Thyroid gland (tissue), 4 donors: ENCODE measurements at places on chromosomes 4 and X. TPM values are rescaled to one million over a fixed set of nuclear protein-coding genes. Genes with fewer than 3 reads are reported as not detected.

- no peaks in the 10 kb centered on the region for H3K36me3 ChIP-seq
- no peak overlapping the region for H3K4me3 ChIP-seq
- H3K27ac ChIP-seq: no peak overlapping the region
- no peaks in the 10 kb centered on the region for H3K4me1 ChIP-seq
Measured at GRCh38 chr4:98793658-98794057, 135.2 kb upstream of the TSPAN5 start.

DNA sequence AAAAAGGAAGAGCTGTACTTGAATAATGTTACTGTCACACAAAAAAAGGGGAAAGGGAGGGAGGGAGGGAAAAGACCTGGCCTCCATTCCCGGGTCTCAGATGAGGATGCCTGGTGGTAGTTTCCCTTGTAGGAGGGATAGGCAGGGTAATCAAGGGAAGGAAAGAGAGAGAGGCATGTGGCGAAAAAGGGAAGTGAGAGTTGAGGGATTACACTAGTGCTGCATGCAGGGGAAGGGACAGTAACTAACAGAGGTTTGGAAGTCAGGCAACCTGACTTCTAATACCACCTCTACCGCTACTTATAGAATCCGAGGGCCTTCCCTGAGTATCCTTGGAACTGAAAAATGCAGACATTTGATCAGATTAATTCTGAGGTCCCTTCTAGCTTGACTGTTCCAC lies 821.7 kb upstream of the FTHL17 start:
- no peaks in the 10 kb centered on the region for H3K4me1 ChIP-seq
- H3K36me3 ChIP-seq: no peaks in the 10 kb centered on the region
- H3K4me3 ChIP-seq: no peak overlapping the region
- no peak overlapping the region for H3K27ac ChIP-seq
- H3K27me3 ChIP-seq: no peaks in the 10 kb centered on the region

PCYT1B gene
- total RNA-seq: 0.13 TPM

- DNase-seq: peak; percentile 71
- peak overlapping the region; percentile 90 for H3K27ac ChIP-seq
- peaks cover 5% of the 10 kb centered on the region for H3K4me1 ChIP-seq
- no peaks in the 10 kb centered on the region for H3K36me3 ChIP-seq
- no peaks in the 10 kb centered on the region for H3K27me3 ChIP-seq
Measured at GRCh38 chr4:119627267-119628255, 1.0 kb downstream of the PDE5A start.

DDX53 gene
- not detected for total RNA-seq

FHL1 gene
- 238 TPM for total RNA-seq

GRCh38 chrX:68112321-68112720 lies 321.0 kb downstream of the OPHN1 start:
- no peaks in the 10 kb centered on the region for H3K27me3 ChIP-seq
- H3K4me3 ChIP-seq: no peak overlapping the region
- H3K36me3 ChIP-seq: no peaks in the 10 kb centered on the region
- no peak for DNase-seq
- H3K27ac ChIP-seq: no peak overlapping the region

DNA sequence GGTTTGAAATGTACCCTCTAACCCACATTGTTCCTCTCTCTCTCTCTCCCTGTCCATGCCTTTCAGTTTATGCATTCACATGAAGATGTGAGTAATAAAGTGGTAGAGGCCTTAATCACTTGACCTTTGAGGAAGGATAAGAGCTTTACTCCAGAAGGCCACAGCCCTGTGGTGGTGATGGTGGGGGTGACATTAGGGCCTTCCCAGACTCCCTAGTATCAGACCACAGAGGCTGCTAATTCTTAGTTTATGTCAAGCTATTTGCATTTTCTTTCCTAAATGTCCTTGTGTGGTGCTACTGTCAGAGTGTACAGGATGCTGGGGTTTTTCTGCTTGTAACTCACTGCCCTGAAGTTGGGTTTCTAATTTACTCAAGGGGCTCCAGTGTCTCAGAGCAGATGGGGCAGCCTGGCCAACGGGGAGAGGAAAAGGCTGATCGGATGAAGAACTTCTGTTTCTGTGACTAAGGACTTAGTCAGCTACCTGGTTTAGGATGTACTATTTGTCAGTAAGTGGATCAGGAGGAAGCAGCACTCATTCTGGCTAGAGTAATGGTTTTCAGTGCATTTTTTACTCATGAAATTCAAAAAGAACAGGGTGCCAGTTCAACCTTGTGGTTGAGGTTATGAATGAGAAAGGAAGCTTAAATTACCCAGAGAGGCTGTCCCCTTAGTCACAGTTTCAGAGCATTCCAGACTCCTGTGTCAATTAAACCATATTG lies 509.6 kb upstream of the DIPK2B start:
- no peak overlapping the region for H3K4me3 ChIP-seq
- peak overlapping the region; percentile 41 for H3K27ac ChIP-seq
- DNase-seq: no peak

GRCh38 chrX:22952010-22952409 lies 47.8 kb upstream of the DDX53 start:
- no peaks in the 10 kb centered on the region for H3K27me3 ChIP-seq
- no peak overlapping the region for H3K27ac ChIP-seq
- H3K4me3 ChIP-seq: no peak overlapping the region
- no peaks in the 10 kb centered on the region for H3K36me3 ChIP-seq
- no peaks in the 10 kb centered on the region for H3K4me1 ChIP-seq

DNA sequence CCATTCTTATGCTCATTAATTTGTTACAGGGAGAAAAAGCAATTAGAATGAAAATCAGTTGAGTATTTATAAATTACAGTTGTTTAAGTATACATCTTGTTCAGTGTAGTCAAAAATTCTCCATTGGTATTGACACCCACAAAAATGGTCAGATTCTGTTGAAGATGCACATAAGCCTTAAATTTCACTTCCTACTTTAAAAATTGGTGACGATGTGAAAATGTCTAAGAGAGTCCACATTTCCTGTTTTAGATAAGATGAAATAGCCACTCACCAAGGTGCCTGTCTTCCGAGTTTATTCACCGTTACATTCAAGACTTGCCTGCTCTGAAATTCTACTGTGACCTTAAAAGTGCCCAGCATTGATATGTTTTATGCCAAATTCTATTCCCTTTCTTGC lies 93.6 kb downstream of the GPR143 start:
- no peak overlapping the region for H3K27ac ChIP-seq
- DNase-seq: no peak
- no peaks in the 10 kb centered on the region for H3K27me3 ChIP-seq
- H3K4me3 ChIP-seq: no peak overlapping the region
- no peaks in the 10 kb centered on the region for H3K4me1 ChIP-seq
- H3K36me3 ChIP-seq: no peaks in the 10 kb centered on the region

DNA sequence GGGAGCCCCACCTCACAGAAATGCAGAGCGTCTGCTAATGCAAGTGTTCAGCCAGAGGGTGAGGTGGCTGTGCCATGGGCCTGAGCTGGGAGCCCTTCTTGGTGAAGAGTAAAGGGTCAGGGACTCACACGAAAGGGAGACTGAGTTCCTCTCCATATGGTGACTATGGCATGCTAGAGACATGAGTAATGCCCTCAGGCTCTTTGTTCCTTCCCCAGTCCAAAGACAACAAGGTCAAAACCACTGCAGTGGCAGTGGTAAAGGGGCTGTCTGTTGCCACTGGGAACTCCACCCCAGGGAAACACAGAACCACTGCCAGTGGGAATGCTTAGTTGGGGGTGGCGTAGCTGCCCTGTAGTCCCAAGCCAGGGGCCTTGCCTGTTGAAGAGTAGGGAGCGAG lies 22.4 kb downstream of the RAB40AL start:
- H3K27ac ChIP-seq: no peak overlapping the region
- no peaks in the 10 kb centered on the region for H3K4me1 ChIP-seq
- DNase-seq: no peak
- no peaks in the 10 kb centered on the region for H3K36me3 ChIP-seq

GRCh38 chr4:130029442-130029841 lies 933.5 kb downstream of the C4orf33 start:
- no peak overlapping the region for H3K4me3 ChIP-seq
- H3K27me3 ChIP-seq: no peaks in the 10 kb centered on the region
- H3K27ac ChIP-seq: no peak overlapping the region
- DNase-seq: no peak
- H3K36me3 ChIP-seq: no peaks in the 10 kb centered on the region
- H3K4me1 ChIP-seq: no peaks in the 10 kb centered on the region

- no peaks in the 10 kb centered on the region for H3K27me3 ChIP-seq
- DNase-seq: no peak
- H3K36me3 ChIP-seq: no peaks in the 10 kb centered on the region
- H3K4me3 ChIP-seq: no peak overlapping the region
- H3K27ac ChIP-seq: no peak overlapping the region
Measured at GRCh38 chr4:154577324-154577723, 13.2 kb downstream of the FGA start.

- no peaks in the 10 kb centered on the region for H3K27me3 ChIP-seq
- DNase-seq: no peak
- no peak overlapping the region for H3K27ac ChIP-seq
- no peaks in the 10 kb centered on the region for H3K36me3 ChIP-seq
- no peak overlapping the region for H3K4me3 ChIP-seq
Measured at GRCh38 chr4:8821151-8821950, 50.3 kb downstream of the HMX1 start.

- no peak overlapping the region for H3K4me3 ChIP-seq
- no peaks in the 10 kb centered on the region for H3K36me3 ChIP-seq
- no peak overlapping the region for H3K27ac ChIP-seq
- DNase-seq: no peak
- H3K4me1 ChIP-seq: no peaks in the 10 kb centered on the region
- H3K27me3 ChIP-seq: no peaks in the 10 kb centered on the region
Measured at GRCh38 chr4:120517966-120518365, 404.6 kb downstream of the PRDM5 start.

GRCh38 chrX:118560489-118560888 lies 64.9 kb downstream of the DOCK11 start:
- H3K4me1 ChIP-seq: no peaks in the 10 kb centered on the region
- no peaks in the 10 kb centered on the region for H3K27me3 ChIP-seq
- H3K4me3 ChIP-seq: no peak overlapping the region
- H3K36me3 ChIP-seq: no peaks in the 10 kb centered on the region
- peak; percentile 45 for DNase-seq

- H3K4me1 ChIP-seq: peaks cover 8% of the 10 kb centered on the region
- no peak for DNase-seq
- H3K27me3 ChIP-seq: no peaks in the 10 kb centered on the region
- no peak overlapping the region for H3K4me3 ChIP-seq
- H3K36me3 ChIP-seq: no peaks in the 10 kb centered on the region
- no peak overlapping the region for H3K27ac ChIP-seq
Measured at GRCh38 chr4:137956256-137956655, 285.9 kb downstream of the SLC7A11 start.

- no peak overlapping the region for H3K4me3 ChIP-seq
- H3K27ac ChIP-seq: no peak overlapping the region
- no peaks in the 10 kb centered on the region for H3K36me3 ChIP-seq
Measured at GRCh38 chr4:25424539-25425228, 47.6 kb downstream of the ANAPC4 start.

GRCh38 chr4:168641811-168642140 lies 144.9 kb downstream of the PALLD start:
- H3K36me3 ChIP-seq: no peaks in the 10 kb centered on the region
- no peak overlapping the region for H3K4me3 ChIP-seq
- peak overlapping the region; percentile 94 for H3K27ac ChIP-seq
- no peaks in the 10 kb centered on the region for H3K27me3 ChIP-seq
- H3K4me1 ChIP-seq: peaks cover 73% of the 10 kb centered on the region

SLITRK2 gene
- total RNA-seq: 0.38 TPM

- no peak overlapping the region for H3K4me3 ChIP-seq
- H3K27ac ChIP-seq: no peak overlapping the region
- no peaks in the 10 kb centered on the region for H3K36me3 ChIP-seq
- H3K27me3 ChIP-seq: no peaks in the 10 kb centered on the region
Measured at GRCh38 chr4:93842601-93843252, 14.2 kb downstream of the ATOH1 start.

F11 gene
- total RNA-seq: not detected

COL4A5 gene
- total RNA-seq: 60.9 TPM

DNA sequence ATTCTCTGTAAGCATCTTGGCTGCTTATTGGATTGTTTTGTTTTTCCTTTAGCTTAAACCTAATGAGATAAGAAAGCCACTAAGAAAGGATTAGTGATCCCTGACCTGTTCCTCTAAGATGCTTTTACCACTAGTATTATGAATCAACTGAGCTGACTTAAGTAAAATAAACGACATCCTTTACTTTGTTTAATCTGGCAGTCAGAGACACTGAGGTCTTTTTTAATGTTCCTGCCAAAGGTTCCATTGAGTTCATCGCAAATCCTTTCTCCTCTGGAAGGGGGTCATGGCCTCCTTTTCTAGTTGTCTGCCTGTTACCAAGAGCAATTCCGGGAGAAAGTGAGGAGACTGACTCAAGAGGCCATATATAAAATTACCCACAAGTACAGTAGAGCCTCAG lies 1038.3 kb upstream of the SLIT2 start:
- H3K36me3 ChIP-seq: no peaks in the 10 kb centered on the region
- no peaks in the 10 kb centered on the region for H3K27me3 ChIP-seq
- no peak overlapping the region for H3K4me3 ChIP-seq

GPRASP3 gene
- 8.3 TPM for total RNA-seq

GRCh38 chr4:1206299-1207156 lies 34.1 kb upstream of the SPON2 start:
- H3K4me3 ChIP-seq: no peak overlapping the region
- no peaks in the 10 kb centered on the region for H3K27me3 ChIP-seq
- no peak overlapping the region for H3K27ac ChIP-seq
- no peaks in the 10 kb centered on the region for H3K36me3 ChIP-seq
- DNase-seq: peak; percentile 1

GRCh38 chrX:78712336-78712735 lies 35.2 kb upstream of the LPAR4 start:
- H3K4me1 ChIP-seq: no peaks in the 10 kb centered on the region
- H3K4me3 ChIP-seq: no peak overlapping the region
- no peaks in the 10 kb centered on the region for H3K36me3 ChIP-seq
- H3K27me3 ChIP-seq: no peaks in the 10 kb centered on the region
- DNase-seq: no peak

- no peak overlapping the region for H3K27ac ChIP-seq
- no peaks in the 10 kb centered on the region for H3K4me1 ChIP-seq
- no peaks in the 10 kb centered on the region for H3K27me3 ChIP-seq
- no peak overlapping the region for H3K4me3 ChIP-seq
- DNase-seq: no peak
Measured at GRCh38 chrX:118795528-118796280, 27.9 kb upstream of the ZCCHC12 start.

- no peaks in the 10 kb centered on the region for H3K4me1 ChIP-seq
- no peak overlapping the region for H3K27ac ChIP-seq
- no peak overlapping the region for H3K4me3 ChIP-seq
- H3K36me3 ChIP-seq: no peaks in the 10 kb centered on the region
- H3K27me3 ChIP-seq: no peaks in the 10 kb centered on the region
Measured at GRCh38 chrX:24347881-24348280, 12.6 kb upstream of the SUPT20HL1 start.

DNA sequence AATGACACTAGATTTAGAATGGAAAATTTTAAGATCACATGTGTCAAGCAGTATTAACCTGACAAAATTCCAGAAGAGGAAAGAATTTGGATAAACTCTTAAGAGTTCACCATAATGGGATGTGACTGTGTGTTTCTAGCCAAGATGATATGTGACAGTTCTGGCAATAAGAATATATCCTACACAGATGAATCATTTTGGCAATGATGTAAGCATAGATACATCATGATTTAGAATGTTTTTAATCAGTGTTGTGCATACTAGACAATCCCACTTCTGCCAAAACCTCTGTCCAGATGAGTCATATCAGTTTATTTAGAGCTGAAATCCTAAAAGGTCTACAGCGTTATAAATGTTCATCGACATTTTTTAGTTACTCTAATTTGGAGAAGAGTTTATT lies 48.8 kb downstream of the PTCHD1 start:
- no peaks in the 10 kb centered on the region for H3K36me3 ChIP-seq
- H3K4me1 ChIP-seq: no peaks in the 10 kb centered on the region
- H3K27ac ChIP-seq: no peak overlapping the region
- no peak overlapping the region for H3K4me3 ChIP-seq
- DNase-seq: no peak
- no peaks in the 10 kb centered on the region for H3K27me3 ChIP-seq
